CD4-positive, CD25-positive, alpha-beta regulatory T cell (primary cell): ENCODE measurements at places on chromosomes 3 and 15. TPM values are rescaled to one million over a fixed set of nuclear protein-coding genes. Genes with fewer than 3 reads are reported as not detected.

GRCh38 chr3:14537590-14538450 lies 2.3 kb downstream of the GRIP2 start:
- DNase-seq: no peak

DNA sequence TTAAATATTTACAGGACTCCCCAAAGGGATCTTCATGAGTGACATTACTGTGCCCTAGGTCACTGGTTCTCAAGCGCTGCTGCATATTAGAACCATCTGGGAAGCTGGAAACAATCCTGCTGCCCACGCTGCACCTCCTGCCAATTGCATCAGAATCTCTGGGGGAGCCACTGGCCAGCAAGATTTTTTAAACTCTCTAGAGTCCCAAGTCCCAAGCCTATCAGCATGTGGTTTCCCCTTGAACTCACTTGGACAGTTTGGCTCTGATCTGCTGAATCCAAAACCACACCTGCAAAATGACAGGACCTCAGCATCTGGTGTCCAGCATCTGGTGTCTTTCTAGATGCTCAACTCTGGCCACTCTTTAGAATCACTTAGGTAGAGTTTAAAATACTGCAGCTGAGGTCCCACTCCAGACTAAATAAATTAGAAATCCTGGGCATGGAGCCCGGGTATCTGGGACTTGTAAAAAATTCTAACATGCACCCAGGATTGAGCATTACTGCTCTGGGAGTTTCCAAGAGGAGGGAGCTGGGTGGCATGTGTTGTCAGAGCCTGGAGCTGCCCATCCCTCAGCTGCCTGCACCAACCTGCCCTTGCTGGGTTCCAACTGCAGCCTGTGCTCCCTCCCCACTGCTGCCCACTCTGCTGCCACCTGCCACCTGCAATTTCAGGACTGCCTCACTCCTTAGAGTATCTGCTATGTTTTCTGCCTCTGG lies 311.3 kb downstream of the SLC9A9 start:
- DNase-seq: no peak

- DNase-seq: no peak
Measured at GRCh38 chr3:123375014-123375940, 73.6 kb downstream of the ADCY5 start.

DNA sequence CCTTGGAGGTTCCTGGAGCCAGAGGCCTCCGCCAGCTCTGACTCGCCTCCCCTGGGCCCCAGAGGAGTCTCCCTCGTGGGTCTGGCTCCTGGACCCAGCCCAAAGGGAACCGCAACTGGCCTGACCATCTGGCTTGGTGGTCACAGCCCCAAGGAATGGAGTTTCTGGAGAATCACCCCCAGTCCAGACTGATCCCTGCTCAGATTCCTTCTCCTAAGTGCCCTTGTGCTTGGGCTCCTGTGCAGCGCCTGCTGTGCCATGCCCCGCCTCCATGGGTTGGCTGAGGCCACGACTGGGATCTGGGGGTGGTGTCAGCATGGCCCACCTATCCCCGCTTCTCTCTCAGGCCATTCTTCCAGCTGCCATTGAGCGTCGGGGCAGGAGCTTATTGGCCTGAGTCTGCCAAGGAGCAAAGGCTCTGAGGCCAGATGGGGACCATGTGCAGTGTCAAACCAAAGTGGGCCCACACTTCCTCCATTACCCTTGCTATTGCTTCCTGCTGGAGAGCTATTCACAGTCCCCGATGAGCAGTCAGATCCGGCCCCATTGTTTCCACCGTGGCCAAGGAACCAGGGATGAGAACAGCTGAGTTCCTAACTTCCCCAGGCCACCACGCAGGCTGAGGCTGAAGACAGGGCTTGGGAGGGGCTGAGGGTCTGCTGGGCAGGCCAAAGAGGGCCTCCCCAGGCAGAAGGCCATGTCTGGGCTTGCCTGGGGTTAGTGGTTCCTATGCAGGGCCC lies 19.0 kb downstream of the CSPG4 start:
- DNase-seq: no peak

DNA sequence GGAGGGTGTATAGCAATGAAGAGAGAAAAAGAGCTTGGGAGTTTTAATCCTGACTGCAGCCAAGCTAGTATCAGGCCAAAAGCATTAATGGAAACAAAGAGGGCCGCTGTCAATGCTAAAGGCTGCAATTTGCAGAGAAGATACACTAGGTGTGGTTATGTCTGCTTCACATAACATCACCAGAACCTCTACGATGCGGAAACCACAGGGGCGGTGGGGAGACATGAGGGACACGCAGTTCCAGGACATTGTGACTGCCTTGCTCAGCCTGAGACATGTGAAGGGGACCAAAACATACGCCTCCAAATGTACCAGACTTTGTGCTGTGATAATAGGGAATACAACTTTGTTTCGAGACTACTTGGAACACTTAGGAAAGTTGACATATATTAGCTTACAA lies 88.4 kb downstream of the APBA2 start:
- no peak for DNase-seq

DNA sequence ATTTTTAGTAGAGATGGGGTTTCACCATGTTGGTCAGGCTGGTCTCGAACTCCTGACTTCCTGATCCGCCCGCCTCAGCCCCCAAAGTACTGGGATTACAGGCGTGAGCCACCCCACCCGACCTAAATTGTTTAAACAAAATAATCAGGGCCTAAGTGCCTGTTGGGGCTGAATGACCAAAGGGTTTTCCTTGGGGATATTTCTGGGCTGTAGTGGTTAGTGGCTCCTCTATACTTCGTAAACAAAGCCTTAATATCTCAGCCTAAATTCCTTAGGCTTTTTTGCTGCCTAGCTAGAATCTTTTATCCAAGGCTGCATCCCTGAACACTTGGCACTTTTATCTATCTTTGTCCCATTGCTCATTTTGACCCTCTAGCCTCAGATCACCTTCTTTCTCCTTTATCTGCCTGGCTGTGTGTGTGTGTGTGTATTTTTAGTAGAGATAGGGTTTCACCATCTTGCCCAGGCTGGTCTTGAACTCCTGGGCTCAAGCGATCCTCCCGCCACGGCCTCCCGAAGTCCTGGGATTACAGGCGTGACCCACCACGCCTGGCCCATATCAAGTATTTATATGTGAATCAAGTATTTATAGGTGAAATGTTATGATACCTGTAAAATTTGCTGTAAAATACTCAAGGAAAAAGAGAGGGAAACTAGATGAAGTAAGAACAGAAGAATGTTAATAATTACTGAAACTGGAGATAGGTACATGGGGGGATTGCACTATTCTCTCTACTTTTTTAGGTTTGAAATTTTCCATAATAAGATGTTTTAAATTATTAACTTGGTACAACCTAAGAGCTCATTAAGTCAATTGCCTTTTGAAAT lies 1.8 kb downstream of the NUSAP1 start:
- no peak for DNase-seq

CEMIP gene
- 0.10 TPM for total RNA-seq

CPNE9 gene
- total RNA-seq: not detected
